ENCODE measurements at places on chromosomes 7 and 10. TPM values are rescaled to one million over a fixed set of nuclear protein-coding genes. Genes with fewer than 3 reads are reported as not detected.

Gene MKX
- 0.83 TPM for total RNA-seq

Gene LRRC4
- total RNA-seq, result 0.33 TPM

Gene COL26A1
- not detected for total RNA-seq

Gene SEC23IP
- total RNA-seq, result 27.5 TPM

Gene GPR158
- not detected for total RNA-seq

Gene NEUROG3
- not detected for total RNA-seq

Gene AHCYL2
- total RNA-seq, result 14.9 TPM

Gene NFKB2
- 11.5 TPM for total RNA-seq

Gene CTAGE4
- total RNA-seq, result 2.0 TPM

Gene KAZALD1
- 58.2 TPM for total RNA-seq

Gene LBX1
- not detected for total RNA-seq

All from smooth muscle cell of trachea (primary cell).